RPMI8226 (cell line): ENCODE measurements at places on chromosomes 12 and 14.

DNA sequence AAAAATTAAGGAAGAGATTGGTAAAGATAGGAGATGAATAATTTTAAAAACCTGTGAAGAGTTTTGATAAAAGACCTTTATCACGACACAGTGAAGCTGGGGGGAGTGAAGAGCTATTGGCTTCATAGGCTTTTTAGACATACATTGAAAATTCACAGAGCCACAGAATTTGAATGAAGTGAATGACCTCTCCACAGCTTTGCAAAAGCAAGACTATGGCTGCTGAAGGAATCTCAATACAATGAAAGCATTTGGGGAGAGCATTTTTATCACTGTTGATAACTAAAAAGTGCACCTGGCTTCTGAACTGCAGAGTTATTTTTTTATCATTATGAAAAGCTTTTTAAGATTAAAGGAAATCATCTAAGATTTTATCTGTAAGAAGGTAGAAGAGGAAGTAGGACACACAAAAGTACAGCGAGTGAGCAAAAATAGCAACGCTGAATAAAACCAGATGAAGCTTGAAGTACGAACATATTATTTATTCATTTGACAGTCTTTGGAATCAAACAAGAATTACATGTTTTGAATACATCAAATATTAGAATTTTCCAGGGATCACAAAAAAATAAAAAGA lies 317.5 kb downstream of the KCNC2 start:
- DNase-seq: no peak

- DNase-seq: no peak
These were observed 9.6 kb downstream of the CRADD start for GRCh38 chr12:93686572-93687356.

DNA sequence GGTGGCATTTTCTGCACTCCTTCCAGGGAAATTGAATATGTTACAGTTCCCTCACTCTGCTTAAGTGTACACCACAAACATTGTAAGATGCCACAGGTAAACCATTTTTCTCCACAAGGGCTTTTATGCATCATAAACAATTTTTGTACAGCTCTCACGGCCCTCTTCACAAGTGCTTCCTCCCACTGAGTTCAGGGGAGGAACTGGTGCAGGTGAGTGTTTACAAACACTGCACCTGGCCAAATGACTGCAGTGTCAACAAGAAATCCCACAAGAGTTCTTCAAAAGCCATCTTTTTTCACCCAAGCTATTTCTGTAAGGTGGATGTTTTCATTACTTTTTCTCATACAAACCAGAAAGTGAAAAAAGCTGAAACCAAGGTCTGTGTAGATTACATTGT lies 973.2 kb downstream of the AACS start:
- peak; percentile 72 for DNase-seq

DNA sequence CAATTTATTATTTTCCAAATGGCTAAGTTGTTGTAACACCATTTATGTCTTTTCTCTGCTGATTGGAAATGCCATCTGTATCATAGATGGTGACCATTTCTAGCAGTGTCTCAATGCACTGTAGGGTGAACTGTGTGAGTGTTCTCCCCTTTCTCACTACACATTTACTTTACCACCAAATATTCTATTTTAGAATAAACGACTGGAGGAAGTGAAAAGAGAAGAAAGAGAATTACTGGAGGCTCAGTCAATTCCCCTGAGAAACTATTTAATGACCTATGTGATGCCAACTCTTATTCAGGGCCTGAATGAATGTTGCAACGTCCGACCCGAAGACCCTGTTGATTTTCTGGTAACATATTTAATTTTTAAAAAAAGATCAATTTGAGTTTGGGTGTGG lies 15.5 kb upstream of the PAPOLA start:
- DNase-seq: no peak

- DNase-seq: no peak
These were observed 162.6 kb downstream of the PELI2 start for GRCh38 chr14:56280843-56281242.

GRCh38 chr12:85558684-85559083 lies 277.5 kb downstream of the RASSF9 start:
- DNase-seq: no peak
